ENCODE measurements at places on chromosomes 7 and 10. TPM values are rescaled to one million over a fixed set of nuclear protein-coding genes. Genes with fewer than 3 reads are reported as not detected.

DNA sequence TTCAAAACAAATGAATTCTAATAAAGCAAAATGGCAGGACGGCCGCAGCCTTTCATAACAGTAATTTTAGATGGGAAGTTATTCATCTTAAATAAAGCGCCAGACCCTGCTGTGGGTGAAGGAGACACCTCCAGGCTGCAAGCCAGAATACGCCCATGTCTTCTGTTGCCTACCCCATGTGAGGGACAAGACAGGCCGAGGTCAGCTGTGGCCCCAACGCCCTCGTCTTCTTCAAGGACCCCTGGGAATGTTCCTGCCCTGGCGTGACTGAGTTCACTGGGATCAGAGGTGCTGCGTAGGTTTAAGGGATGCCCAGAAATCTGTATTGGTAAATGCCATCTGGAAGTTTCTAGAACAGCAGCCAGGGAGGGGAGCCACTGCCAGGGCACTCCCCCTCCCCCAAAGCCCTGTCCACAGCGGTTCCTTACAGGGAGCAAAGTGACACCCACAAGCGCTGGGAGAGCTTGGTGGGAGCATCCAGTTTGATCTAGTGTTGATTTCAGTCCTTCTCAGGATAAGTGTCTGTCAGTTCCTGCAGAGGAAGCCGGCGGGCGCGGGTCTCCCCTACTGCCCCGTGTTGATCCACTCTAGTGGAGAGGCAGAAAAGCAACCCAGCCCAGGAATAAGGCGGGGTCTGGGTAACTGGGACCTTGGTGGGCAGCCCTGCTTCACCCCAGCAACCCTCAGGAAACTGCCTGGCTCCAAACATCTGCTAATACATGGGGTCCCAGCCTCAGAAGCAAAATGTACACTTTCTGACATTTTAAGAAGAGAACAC is 20.6 kb downstream of the PAPOLB start:
- DNase-seq, result no peak

Gene LCOR
- polyA plus RNA-seq, result 30.2 TPM

Gene SAP25
- 11.0 TPM for polyA plus RNA-seq

GRCh38 chr10:92712016-92712889 is 22.5 kb downstream of the HHEX start:
- DNase-seq, result no peak

Gene HMX3
- polyA plus RNA-seq, result not detected

Gene CHST3
- polyA plus RNA-seq, result 21.7 TPM

GRCh38 chr7:71636329-71636728 is 504.4 kb downstream of the GALNT17 start:
- no peak for DNase-seq

- no peak for DNase-seq
Observed at GRCh38 chr10:113539789-113540188, 13.1 kb upstream of the HABP2 start.

DNA sequence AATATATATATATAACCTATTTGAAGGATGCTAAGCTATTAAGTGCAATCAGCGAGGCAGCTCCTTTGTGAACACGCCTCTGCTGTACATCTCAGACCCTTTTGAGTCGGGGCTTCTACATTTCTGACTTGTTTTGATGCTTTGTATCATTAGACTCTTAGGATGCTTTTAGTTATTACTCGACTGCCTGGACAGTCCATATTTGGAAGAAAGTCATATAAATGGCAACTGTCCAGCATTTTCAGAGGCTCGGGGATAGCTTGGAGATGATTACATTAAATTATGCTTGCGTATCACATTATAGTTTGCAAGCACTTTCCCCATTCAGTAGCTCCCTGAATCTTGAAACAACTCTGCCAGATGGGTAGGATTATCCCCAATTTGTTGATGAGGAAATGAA is 257.9 kb downstream of the PTEN start:
- no peak for DNase-seq
